Iris pigment epithelial cell (primary cell): ENCODE measurements at places on chromosomes 7 and 10.
A peak's percentile ranks its signal among the peaks of the same experiment; 100 is the strongest.

GRCh38 chr7:45021604-45022296 is 21.7 kb downstream of the CCM2 start:
- DNase-seq = peak; percentile 68

DNA sequence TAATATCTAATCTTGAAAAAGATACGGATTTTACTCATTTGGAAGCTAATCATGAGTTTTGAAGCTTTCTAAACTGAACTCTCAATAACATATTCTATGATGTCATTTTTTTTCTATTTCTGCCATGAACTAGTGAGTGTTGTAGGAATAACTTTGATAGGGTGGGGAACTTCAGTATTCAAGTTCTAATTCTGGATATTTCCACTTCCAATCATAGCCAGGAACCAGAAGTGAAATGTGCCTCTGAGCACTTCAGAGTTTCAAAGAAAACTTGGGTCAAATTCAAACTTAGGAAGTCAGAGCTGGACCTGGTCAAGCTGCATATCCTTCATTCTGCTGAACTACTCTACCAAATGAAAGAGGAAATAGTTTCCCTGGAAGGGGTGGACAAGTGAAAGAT is 847 bp downstream of the AGMO start:
- DNase-seq = no peak

- no peak for DNase-seq
Measured at GRCh38 chr10:82575318-82575717, 700.3 kb downstream of the NRG3 start.

DNA sequence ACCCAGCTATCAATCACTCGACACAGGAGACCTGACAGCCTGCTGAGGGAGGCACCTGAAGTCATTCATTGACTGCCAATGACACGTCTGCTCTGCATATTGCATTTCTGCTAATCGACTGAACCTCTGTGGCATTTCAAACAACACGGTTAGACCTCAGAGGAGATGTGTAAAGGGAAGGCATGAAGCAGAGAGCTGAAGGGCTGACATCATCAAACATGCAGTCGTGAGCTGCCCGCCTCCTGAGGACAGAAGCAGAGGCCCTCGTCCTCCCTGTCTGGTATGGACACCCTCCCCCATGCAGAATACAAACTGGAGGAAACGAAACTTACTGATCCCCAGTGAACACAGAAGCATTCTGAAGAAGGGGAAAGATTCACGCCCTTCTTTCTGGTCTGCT is 462.6 kb upstream of the MGMT start:
- DNase-seq = no peak

GRCh38 chr7:99597762-99598501 is at the start of gene TMEM225B:
Gene TMEM225B (plus strand): TSS chr7:99598267. CDS start chr7:99604389, 6,122 bp downstream.
- DNase-seq = no peak

GRCh38 chr10:31288001-31288400 is 31.0 kb upstream of the ZEB1 start:
- DNase-seq = no peak

DNA sequence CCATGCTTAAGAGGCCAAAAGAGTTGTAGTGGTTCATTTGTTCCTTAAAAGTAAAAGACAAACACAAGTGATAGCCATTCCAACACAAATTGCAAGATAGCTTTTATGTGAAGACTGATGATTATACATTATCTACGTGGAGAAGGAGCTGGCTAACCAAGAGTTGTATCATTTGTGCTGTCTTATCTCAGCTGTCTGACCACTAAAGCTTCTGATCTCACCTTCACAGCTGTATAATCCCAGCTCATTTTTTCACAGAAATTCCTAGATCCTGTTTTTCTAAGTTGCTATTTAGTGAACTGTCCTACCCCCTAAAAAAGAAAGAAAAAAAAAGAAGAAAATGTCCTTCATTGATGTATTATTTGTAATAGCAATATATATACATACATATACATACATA is 9.8 kb downstream of the USP6NL start:
- DNase-seq = no peak

GRCh38 chr10:4771554-4772201 is 54.3 kb upstream of the AKR1E2 start:
- DNase-seq = peak; percentile 73

GRCh38 chr7:70587739-70588138 is 544.2 kb upstream of the GALNT17 start:
- DNase-seq = no peak

DNA sequence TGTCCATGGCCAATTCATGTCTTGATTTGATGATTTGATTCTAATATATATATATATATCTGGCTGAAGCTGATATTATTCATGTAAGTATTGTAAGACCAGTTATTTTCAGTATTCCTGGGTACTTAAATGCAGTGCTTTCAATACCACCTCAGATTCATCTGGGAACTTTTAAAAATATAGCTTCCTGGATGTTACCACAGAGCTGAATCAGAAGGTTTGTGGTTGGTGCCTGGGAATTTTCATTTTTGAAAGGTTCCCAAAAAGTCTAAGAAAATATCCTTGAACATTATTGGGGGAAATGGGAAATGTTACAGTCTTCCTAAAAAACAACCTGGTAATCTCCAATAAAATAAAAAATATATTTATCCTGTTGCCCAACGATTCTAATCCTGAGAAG is 10.7 kb upstream of the PPP3CB start:
- peak; percentile 9 for DNase-seq

DNA sequence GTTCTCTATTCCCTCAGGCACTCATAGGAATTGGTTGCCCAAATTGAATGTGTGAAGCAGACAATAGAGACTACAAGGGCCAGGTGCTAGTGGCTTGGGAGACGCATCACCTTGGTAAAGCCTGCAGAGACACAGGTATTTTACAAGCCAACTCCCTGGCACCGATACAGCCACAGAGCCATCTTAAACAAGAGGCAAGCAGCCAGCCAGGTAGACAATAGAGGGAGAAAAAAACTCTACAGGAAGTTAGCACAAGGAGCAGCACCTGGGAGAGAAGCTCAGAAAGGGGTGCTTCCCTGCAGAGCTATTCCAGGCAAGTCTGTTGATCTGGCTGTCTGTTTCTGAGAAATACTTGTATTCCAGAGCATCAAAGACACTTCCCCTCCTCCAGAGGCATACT is 43.0 kb upstream of the CDK1 start:
- DNase-seq = no peak

DNA sequence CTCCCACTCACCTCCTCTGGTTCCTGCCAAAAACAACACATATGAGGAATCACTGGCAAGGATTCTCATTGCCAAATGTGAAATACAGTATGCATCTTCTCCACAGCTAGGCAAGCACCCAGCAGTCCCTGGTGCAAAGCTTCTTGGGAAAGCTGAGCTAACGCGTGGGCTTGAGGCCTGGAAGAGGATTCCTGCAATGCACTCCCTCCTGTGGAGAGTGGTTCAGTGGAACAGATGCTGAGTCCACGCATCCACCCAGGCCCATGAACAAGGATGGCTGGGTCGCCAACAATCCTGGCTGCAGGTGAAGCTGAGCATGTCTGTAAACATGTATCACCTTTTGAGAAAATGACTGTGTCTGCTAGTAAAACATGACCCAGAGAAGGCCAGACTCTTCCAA is 113.2 kb upstream of the CHST15 start:
- no peak for DNase-seq

GRCh38 chr10:76088980-76089379 is 657.6 kb downstream of the LRMDA start:
- no peak for DNase-seq

DNA sequence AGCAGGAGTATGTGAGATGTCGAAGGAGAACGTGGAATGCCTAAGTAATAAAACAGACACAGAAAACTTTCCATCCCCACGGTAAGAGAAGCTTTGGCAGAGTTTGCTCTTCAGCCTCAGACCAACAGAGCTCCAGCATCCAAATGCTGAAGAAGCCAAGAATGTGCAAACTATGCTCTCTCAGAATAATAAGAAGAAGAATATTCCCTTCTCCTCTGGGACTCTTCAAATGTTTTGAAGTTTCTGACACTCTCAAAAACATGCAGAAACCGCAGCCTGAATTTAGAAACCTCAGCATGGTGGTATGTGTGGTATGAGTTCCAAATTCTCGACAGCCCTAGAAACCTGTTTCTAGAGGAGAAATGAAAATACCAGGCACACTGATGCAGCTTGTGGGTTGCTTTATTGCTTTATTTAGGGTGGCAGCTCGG is 113.3 kb downstream of the KCNMA1 start:
- DNase-seq = peak; percentile 81

- no peak for DNase-seq
Measured at GRCh38 chr7:54629771-54630170, 87.6 kb downstream of the VSTM2A start.

DNA sequence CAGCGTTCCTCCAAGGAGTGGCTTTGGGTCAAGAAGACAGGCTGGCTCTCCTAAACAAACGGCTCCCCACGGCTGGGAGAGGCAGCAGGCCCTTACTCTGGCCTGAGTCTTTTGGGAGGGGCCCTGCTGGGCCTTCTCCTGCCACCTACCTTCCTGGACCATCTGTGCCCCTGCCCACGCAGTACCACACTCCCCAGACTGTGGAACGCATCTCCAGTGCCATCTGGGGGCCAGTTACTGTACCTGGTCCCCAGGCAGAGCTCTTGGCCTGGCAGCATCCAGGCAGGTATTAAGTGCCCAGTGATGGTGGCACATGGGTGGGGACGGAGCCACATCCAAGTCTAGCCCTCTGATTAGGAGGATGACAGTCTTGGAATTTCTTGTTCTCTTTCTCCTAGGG is 14.4 kb downstream of the ALKBH4 start:
- no peak for DNase-seq
